Myocyte (in vitro differentiated cells): ENCODE measurements at places on chromosomes 7 and 10. TPM values are rescaled to one million over a fixed set of nuclear protein-coding genes. Genes with fewer than 3 reads are reported as not detected.

GRCh38 chr10:26438534-26439341 is 597 bp downstream of the APBB1IP start:
- no peak for DNase-seq

DNA sequence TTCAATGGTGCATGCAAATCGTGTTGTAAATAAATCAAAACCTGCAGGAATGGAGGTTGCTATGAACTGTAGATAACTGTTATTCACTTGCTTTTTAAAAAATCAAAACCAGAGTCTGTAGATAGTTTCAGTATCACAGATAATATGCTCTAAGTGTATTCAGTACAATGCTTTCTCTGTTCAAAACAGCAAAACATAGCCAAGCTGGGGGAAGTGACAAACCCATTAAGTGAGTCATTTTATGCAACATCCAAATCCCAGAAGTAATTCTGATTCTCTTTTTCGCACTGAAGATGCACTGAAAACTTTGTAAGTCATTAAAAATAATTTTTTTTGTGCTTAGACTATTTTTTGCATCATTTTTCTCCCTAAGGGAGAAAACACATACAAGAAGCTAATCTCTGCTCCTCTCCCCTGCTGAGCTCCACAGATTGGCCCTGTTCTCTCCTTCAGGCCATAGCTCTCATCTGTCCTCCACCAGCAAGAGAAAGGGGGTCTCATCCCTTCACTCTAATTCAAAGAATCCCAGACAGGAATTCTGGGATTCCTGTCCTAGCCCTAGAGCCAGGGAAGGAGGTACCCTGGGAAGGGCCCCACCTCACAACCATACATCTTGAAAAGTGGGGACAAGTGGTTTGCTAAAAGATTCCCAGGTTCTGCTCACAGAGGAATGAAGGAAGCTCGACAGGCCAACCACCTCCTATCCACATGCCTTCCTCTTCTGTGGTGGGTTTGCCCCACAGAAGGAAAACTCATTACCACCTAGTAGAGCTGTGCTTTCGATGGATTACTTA is 4.9 kb downstream of the PRTFDC1 start:
- no peak for DNase-seq

DNA sequence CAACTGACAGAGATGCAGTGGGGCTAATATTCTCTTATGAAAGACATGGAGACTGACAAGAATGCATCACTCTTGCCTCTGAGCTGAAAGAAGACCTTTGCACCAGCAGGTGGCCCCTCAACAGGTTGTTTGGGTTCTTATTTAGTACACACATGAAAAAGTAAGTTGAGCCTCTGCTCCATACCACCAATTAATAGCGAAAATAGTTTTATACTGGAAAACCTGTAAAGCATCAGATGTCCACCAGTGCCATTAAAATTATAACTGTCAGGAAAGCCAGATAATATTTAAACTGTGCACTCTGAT is 26.3 kb upstream of the FAM13C start:
- DNase-seq: no peak

- DNase-seq: peak; percentile 85
These were observed 75.3 kb upstream of the GRB10 start for GRCh38 chr7:50857804-50858489.

DNA sequence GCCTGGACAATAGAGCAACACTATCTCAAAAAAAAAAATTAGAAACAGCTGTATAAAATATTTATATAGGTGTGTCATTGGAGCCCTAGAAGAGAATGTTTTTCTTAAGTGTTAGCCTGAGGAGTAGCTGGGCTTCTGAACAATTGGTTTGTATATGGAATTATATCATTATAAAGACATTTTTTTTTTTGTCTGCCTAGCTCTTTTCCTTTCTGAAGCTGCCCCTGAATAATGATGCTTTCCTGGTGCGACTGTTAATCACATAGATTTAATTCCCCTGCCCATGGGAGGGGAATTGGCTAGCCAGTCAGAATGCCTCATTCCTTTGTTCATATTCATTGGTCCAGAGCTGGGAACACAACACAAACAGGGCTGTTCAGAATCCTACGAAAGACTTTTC is 13.9 kb upstream of the ABCC2 start:
- DNase-seq: no peak

GRCh38 chr7:50149369-50149768 is 56.3 kb upstream of the ZPBP start:
- no peak for DNase-seq

DNA sequence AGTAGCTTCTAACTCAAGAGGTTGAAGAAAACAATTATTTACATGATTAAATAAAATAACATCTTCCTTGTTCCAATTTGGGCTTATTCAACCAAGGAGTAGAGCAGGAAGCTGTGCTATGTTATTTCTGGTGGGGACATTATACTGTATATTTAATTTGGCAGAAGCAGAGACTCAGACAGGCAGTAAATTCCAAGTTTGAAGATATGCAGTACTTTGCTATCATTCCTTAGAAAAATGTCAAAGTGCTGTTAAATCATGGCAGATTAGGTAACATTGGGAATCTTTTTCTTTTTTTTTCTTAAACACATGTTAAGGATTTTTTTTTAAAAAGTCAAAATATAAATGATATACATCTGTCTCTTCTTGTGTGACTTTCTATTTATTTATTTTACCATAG is 190.1 kb downstream of the SUGCT start:
- DNase-seq: no peak

GRCh38 chr7:112898432-112899290 is 108.5 kb upstream of the TMEM168 start:
- DNase-seq: peak; percentile 51

GRCh38 chr10:91634898-91635297 is 2.0 kb upstream of the PPP1R3C start:
- DNase-seq: no peak

DNA sequence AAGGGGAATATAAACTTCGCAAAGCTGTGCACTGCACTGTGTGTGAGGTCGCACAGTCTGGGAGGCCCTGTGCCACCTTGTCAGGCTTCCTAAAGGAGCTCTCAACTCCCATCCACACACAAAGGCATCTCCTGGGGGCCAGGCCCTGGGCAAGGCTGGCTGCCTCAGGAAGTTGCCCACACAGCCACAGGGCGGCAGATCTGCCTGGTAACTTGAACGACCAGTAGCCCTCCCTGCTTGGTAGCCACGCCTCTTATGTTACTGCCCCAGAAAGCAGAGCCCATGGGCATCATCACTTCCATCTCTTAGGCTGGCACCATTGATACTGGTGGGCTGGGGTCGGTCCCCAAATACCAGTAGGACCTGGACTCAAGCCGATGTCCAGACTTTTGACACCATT is 82.8 kb downstream of the HECW1 start:
- DNase-seq: no peak

DNA sequence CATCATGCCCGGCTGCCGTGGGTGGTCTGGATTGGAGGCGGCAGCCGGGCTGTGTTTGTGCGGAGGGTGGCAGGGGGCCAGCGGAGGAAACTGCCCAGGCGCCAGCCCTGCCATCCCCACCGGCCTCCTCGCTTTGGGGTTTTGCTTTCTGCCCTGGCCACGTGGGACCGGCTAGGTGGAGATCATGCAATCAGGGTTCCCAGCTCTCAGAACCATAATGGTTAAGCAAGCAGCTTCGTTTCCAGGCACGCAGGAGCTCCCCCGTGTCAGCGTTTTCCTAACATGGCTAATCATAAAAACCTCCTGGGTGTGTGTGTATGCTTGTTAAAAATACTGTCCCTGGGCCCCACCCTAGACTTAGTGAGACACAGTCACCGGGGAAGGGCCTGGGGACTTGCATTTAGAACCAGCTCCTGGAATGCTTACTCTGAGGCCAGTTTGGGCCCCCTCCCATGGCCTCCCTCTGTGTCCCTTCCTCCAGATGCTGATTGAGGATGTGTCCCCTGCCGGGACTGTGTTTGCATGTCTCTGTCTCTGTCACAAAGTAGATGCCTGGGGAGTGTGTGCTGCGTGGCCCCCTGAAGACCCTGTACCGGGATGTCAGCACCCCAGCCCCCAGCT is 119.3 kb downstream of the CUX1 start:
- DNase-seq: no peak

DNA sequence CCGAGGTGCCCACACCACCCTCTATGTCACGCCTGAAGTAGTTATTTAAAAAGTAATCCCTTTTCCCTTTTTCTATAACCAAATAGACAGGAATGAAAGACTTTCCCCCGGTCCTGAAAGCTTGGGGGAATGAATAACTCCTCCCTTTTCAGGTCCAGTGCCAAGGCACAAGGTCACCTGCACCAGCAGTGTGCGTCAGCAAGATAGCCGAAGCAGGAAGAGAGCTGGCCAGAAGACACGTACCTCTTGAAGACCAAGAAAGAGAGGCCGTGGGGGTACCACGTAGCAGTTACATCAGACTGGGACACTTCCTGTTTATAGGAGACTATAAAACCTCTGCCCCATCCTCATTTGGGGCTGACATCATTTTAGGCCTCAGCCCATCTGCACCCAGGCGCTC is 10.7 kb upstream of the AKR1B1 start:
- DNase-seq: no peak

GRCh38 chr10:24299578-24300260 is 90.8 kb downstream of the KIAA1217 start:
- no peak for DNase-seq

DNA sequence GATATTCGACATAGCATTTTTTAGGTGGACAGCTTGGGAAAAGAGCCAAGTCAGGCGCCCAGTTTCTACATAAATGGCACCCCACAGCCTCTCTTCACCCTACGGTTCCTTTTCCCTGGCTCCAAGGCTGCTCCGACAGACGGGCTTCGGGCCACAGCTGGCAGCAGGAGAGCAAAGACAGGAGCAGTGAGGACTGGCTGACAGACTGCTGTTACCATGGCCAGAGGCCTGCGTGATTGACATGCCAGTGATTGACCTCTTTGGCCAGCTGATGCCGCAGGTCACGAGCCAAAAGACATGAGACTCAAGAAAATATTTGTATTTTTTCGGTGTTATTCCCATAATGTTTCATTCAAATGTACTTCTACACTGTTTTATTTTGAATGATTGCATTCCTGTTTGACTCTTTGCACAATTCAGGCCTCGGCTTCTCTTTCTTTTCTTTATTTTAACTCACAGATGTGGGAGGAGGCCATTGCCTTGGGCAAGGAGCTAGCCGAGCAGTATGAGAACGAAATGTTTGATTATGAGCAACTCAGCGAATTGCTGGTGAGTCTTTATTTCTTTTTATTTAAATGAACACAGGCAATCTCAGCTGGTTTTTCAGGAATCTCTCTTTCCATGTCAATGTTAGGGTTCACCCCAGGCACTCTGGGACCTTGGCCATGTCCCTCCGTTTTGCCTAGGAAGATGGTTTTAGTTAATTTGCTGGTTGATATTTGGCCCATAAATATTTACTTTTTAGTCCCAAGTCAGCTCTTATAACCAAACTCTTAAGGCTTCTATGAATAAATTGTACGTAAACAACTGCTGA is 146.3 kb upstream of the NPS start:
- no peak for DNase-seq

- DNase-seq: peak; percentile 70
These were observed 14.7 kb downstream of the CDNF start for GRCh38 chr10:14822879-14823755.

DNA sequence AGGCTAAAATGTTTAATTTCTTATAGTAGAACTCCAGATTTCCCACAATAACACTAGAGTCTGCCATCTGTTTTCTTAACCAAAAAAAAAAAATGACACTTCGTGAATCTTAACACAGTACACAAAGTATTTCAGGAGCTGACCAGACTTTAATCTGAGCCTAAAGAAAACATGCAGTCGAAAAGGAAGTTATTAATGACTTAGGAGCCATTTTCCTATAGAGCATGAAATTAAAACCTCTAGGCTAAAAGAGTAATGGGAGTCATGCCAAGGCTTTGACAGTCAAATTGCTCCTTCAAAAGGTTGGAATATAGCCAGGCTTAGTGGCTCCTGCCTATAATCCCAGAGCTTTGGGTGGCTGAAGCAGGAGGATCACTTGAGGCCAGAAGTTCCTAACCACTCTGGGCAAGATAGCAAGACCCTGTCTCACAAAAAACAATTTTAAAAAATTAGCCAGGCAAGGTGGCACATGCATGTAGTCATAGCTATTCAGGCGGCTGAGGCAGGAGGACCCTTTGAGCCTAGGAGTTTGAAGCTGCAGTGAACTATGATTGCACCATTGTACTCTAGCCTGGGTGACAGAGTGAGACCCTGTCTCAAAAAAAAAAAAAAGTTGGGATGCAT is 13.6 kb downstream of the MICU1 start:
- peak; percentile 59 for DNase-seq

DNA sequence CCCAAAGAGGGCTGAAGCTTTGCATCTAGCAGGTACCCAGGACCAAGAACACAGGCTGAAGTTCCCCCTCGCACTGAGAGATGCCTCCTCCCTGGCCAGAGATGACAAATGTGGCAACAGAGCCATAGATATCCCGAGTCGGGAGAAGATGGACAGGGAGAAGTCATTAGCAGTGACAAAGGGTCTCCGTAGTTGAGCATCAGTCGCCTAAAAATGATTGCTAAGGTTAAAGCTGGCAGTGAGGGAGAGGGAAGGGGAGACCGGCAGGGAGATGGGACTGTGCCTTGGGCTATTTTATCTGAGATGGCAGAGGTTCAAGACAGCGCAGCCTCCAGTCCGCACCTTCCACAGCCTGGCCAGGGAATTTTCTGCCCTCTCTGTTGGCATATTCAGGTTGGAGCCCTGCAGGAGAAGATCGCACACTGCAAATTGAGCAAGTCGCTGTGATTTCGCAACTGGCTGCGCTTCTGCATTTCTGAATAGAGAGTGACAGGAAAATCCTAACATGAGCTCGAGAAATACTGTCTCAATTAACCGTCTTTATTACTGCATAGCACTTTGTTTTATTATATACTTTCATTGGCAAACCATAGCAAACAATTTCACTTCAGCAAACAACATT is 238.9 kb upstream of the GPR26 start:
- DNase-seq: no peak

GRCh38 chr10:60654813-60655464 is 123.3 kb upstream of the CDK1 start:
- DNase-seq: no peak

- DNase-seq: no peak
These were observed 1372.7 kb downstream of the GATA3 start for GRCh38 chr10:9427209-9427608.

- no peak for DNase-seq
These were observed 32.3 kb downstream of the ATRNL1 start for GRCh38 chr10:115125505-115125904.

GRCh38 chr7:20417260-20417659 is 86.6 kb downstream of the ITGB8 start:
- no peak for DNase-seq

The ZNF503 gene
- total RNA-seq: 4.6 and 9.9 TPM in 2 replicates

The C1GALT1 gene
- 164 and 171 TPM in 2 replicates for total RNA-seq

The CUBN gene
- 0.40 and 0.78 TPM in 2 replicates for total RNA-seq

The GHRHR gene
- not detected in 2 replicates for total RNA-seq

The RARRES2 gene
- 202 and 252 TPM in 2 replicates for total RNA-seq

The ASZ1 gene
- not detected in 2 replicates for total RNA-seq

The MINDY4 gene
- total RNA-seq: 2.0 and 2.9 TPM in 2 replicates
